ENCODE measurements at places on chromosomes 13 and 19.

- DNase-seq, result no peak
Measured at GRCh38 chr19:6087074-6087571, 23.2 kb downstream of the RFX2 start.

DNA sequence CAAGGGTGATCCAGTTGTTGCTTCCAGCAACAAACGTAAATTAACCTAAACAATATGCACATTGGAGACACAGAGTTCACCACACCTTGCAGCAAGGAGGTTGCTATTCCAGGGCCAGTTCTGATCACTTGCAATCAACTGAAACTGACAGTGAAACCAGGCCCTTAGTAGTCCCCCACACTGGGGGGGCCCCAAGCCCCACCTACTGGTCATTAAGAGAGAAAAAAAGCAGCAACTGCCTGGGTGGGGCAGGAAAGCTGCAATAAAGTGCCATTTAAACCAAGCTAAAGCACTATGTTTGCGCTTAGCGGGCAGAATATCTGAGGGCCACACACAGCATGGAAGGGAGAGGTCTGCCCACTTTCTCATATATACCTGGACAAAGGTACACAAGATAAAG is 51.5 kb downstream of the ATP7B start:
- DNase-seq, result no peak

- DNase-seq, result no peak
Measured at GRCh38 chr13:45410466-45410865, 7.7 kb downstream of the SLC25A30 start.

DNA sequence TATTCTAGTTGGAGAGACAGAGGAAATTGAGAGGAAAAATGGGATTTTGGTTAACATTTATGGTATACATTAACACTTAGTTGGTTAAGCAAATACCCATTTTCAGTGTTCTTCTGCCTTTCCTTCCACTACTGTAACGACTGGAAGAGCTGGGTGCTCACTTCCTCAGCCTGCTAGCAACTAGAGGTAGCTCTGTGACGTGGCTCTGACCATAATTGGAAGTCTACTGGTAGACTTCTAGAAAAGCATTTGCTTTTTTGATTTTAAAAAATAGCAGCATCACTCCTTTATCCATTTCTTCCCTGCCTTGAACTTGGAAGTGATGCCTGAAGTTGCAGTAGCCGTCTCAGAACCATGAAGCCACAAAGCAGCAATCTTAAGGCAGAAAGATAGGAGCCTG is 15.9 kb downstream of the NHLRC3 start:
- DNase-seq, result no peak

- DNase-seq, result no peak
Measured at GRCh38 chr19:6402837-6403608, 10.1 kb upstream of the GTF2F1 start.
